ENCODE measurements at places on chromosomes 6 and 20.

DNA sequence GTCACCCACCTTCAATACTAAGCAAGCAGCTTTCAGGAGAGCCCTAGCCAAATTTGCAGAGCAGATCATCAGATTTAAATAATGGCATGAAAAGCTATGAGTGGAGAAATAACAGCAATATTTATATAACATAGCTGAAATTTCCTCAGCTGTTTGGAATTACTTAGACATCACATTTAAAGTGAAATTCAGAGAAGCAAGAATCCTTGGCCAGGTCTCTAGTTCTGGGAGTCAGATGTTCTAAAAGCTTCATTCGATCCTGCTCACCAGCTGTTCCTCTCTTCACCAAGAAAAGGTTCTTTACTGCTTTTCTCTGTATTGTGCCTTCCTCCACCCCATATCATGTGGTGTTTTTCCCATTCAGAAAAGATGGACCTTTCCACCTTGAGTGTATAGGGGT, 152.3 kb upstream of the JAG1 start:
- no peak for DNase-seq

DNA sequence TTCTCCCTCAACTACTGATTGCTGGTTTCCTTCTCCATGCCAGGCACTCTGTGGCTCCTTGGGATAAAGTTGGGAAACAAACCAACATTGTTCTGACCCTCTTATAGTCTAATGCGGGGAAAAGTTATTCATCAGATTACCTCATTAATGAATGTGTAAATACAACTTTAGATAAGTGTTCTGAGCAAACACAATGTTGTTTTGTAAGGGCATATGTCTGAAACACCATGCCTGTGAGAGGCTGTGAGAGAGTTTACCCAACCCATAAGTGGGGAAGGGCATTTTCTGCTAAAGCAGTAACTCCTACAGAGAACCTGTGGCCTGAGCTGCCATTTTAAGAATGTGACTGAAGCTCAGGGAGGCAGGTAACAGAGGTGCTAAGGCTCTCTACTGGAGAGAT, 283.5 kb downstream of the KHDC1L start:
- no peak for DNase-seq

DNA sequence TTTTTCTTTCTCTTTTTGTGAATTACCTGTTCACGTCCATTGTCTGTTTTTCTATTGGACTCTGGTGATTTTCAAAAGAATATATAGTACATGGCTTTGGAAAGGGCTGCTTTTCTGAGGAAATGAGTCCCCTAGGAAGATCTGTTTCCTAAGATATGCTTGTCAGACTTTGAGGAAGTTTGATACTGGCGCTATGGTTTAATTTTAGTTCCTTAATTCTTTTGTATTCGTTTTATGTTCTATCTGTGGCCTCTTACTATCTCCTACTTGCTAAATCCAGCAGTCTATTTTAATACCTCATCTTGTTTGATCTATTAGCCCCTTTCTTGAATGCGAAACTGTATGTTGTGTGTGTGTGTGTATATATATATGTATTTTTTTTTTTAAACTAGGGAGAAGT, 101.9 kb downstream of the LIN28B start:
- DNase-seq, result no peak

DNA sequence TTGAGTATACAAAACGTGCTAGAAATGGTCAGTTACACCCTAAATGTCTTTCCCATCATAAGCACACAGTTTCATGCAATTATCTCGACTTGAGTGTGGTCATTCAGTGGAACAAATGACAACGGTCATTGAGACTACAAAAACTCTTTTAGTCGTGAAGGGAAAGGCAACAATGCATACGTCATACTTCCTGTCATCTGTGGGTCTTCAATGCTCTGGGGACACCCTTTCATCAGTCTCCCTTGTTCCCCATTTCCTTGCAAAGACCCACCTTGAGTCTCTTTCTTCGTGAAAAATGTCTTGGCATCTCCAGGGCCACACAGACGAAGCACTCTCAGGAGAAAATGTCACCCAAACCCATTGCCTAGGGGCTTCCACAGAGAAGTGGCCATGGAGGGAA, 238.5 kb downstream of the GMPR start:
- no peak for DNase-seq

DNA sequence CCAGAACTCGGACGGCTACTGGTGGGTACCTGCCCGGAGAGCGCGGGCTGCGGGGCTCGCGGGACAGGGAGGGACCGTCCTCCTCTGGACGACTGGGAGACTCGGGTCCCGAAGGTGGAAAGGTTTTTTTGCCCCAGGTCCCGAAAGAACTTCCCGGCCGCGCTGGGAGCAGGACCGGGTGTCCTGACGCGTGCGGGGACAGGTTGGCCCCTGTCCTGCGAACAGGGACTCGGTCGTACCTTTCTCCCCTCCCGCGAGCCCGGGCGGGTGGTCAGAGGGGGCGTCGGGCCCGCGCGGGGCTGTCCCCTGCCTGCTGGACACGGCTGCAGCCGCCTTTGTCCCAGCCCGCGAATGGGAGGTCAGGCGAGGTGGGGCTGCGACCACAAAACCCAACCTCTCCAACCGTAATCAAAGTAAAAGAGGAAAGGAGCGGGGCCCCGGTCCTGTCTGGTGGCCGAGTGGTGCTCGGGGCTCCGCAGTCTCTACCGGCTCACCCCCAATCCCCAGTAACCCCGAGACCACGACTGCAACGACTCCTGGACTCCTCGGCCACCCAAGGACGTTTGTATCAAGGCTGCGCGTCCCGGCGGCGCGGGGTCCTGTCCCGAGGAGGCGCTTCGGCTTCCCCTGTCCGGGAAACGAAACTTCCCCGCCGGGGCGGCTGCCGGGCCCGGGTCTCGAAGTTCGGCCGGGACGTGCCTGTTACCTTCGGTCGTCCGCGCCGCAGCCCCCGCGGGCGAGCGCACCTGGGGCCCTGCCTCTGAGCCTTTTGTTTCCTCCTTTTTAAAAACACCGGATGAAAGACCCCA, 798 bp downstream of the DSP start:
- DNase-seq, result no peak

Measured in midbrain (tissue), 1 donor.